ENCODE measurements at places on chromosomes 1 and 21.

GRCh38 chr1:91124989-91125417 is 103.2 kb upstream of the ZNF644 start:
- DNase-seq: no peak

DNA sequence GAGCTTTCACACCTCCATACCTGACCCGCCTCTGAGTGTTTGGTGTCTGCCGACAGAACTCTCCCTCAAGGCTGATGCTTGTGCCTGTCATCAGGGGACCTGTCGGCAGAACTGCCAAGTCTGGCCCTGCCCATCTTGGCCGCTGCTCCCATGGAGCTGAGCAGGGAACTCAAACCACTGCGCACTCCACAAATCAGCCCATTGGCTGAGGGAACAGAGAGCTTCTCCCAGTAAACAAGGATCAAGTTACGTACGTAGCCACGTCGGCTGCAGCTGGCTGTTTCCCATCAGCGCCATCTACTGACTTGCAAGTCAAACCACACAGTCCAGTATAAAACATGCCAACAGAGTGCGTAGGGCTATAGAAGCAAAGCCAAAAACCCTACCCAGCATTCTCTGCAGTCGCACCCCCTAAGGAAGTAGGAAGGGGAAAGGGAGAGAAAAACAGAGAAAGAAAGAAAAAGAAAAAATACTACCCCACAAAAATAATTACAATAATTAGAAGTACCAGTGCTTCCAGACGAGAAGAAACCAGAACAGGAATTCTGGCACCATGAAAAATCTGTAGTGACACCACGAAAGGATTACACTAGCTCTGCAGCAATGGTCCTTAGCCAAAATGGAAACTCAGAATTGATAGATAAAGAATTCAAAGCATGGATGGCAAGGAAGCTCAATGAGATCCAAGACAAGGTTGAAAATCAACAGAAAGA is 13.1 kb downstream of the KRTAP13-1 start:
- DNase-seq: peak; percentile 84

DNA sequence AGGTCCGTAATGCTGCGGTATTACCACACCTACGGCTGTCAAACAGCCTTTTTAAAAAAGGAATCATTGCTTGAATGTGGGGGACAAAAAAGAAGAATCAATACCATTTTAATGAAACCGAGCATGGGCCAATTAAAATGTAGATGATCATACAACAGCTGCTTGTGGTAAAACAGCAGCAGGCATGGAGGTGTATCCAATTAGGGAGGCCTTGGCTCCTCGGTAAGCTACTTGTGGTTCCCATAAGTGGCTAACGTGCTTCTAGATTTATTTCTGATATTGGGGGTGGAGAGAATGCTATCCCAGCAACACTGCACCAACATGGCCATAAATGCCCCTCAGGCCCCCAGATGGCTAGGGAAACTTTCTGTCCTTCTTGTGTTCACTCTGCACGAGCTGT is 1.8 kb downstream of the PTPN14 start:
- no peak for DNase-seq

DNA sequence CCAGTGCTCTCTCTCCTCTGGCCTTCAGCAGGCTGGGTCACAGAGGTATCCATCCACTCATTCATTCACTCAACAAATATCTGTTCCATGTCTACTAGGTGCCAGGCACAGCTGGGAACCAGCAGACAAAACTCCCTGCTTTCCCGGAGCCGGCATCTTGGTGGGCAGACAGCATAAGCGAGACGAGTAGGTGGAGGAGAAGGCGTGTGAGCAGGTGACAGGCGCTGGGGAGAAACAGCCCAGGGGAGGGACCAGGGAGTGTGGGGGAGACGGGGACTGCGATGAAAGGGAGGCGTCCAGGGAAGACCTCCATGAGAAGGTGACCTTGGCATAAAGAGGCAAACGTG is 11.0 kb upstream of the KCNAB2 start:
- DNase-seq: no peak

DNA sequence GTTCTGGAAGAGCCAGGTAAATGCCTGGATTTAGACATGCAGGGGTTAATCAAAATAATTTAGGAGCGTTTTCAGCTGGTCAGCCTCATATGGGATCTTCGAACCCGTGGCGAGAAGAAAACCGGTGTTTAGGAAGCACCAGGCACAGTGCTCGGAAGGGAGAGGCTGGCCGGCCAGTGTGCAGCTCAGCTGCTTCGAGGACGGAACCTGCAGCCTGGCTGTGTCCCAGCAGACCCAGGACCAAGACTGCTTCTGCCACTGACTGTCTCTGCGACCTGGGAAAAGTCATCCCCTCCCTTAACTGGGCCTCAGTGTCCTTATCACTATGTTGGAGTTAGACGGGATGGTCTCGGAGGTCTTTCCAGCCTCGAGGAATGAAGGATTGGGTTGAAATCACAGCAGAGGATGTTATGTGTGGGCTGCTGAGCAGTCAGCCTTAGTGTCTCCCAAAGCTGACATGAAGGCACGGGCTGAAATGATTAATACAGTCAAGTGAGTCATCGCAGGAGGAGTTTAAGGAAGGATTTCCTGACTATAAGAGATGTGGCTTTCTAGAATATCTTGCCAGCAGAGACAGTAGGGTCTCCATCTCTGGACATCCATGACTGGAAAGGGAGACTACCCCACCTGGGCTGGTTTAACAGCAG is 20.8 kb downstream of the PPFIA4 start:
- peak; percentile 37 for DNase-seq

GRCh38 chr21:24714646-24715200 is 892.6 kb downstream of the MRPL39 start:
- no peak for DNase-seq

GRCh38 chr1:38840281-38840680 is 19.3 kb downstream of the RRAGC start:
- DNase-seq: no peak

- no peak for DNase-seq
Observed at GRCh38 chr1:212977781-212978645, 27.7 kb downstream of the VASH2 start.

DNA sequence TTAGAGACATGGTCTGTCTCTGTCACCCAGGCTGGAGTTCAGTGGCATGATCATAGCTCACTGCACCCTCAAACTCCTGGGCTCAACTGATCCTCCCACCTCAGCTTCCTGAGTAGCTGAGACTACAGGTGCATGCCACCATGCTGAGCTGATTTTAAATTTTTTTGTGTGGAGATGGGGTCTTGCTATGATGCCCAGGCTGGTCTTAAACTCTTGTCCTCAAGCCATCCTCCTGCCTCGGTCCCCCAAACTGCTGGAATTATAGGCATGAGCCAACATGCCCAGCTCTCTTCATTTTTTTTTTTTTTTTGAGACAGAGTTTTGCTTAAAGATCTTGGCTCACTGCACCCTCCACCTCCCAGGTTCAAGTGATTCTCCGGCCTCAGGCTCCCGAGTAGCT is 24.8 kb upstream of the AGPAT3 start:
- DNase-seq: no peak

All from foreskin melanocyte (primary cell).